Fibroblast of villous mesenchyme (primary cell): ENCODE measurements at places on chromosomes 7 and 10.

DNA sequence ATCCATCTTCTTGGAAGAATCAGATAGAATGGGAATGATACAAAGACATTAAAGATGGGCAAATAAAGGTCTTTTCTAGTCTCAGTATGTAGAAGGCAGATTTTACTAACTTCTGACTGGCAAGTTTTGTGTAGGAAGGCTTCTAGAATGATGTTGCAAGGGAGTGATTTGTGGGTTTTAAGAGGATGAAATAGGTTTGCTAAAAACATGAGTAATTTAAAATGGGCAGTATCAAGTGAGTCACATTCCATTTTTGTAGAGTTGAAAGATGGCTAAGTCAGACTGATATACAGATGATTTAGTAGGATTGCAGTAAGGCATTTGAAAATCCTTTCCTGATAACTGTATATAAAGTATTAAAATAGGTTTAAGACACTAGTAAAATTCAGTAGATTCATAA, 777.4 kb downstream of the SORCS1 start:
- no peak for DNase-seq

DNA sequence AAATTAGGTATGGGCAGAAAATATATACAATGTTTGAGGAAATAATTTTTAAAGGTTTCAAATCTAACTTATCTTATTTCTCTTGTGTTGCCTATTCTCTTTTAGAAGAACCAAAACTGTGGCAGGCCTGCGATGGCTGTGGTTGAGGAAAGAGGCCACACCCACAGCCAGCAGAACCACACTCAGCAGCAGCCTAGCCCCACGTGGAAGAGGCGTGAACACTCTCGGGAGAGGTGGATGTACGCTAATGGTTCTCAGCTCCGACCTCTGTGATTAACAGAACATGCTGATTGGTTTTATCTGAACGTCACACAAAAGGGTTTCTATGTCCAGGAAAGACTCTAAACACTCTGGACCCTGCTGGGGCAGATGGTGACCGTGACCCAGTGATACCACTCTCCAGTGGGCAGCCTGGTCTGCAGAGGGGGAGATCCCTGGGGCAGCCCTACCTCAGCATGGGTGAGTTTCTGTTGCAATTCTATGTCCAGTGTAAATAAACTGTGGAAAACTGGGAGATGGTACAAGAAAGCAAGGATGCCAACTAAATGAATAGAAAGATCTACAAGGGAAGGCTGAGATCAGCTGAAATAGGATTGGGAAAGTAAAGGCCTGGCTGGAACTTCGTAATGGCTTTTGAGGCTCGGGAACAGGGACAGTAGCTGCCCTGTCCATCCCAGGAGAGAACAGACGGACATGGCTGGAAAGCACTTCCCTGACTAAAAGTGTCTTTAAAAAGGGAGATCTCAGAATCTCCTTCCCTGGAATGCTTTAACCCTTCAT, 26.6 kb downstream of the DIP2C start:
- no peak for DNase-seq

GRCh38 chr7:158860394-158860793, 4.0 kb downstream of the DYNC2I1 start:
- DNase-seq: no peak

- DNase-seq: no peak
These were observed 594.6 kb downstream of the NXPH1 start for GRCh38 chr7:9028012-9028411.

DNA sequence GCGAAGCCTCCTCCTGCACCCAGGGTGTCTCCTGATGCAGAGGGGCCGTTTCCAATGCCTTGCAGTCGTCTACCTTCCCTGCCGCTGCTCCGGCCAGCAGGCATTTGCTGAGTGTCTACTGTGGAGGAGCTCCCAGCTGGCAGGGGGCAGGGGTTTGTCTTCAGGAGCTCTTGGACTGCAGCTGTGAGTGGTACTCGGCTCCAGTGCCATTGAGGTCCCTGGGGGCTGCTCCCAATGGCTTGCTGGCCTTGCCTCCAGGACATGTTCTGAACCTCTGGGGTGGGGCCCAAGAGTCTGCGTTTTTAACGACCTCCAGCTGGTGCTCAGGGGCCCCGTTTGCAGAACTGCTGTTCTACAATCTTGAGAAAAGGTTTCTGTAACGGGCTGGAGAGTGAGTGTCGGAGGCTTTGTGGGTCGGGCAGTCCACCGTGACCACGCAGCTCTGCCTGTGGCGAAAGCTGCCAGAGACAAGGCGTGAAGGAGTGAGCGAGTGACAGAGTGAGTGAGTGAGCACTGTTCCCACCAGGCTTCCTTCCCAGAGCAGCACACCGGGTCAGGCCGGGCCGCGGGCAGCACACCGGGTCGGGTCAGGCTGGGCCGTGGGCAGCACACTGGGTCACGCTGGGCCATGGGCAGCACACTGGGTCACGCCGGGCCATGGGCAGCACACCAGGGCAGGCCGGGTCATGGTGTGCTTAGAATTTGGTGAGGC, 520.2 kb downstream of the PTPRN2 start:
- no peak for DNase-seq

GRCh38 chr7:102096012-102096332, 190.7 kb upstream of the SH2B2 start:
- DNase-seq: no peak

- no peak for DNase-seq
These were observed 119.1 kb upstream of the PFKP start for GRCh38 chr10:2948127-2948854.

DNA sequence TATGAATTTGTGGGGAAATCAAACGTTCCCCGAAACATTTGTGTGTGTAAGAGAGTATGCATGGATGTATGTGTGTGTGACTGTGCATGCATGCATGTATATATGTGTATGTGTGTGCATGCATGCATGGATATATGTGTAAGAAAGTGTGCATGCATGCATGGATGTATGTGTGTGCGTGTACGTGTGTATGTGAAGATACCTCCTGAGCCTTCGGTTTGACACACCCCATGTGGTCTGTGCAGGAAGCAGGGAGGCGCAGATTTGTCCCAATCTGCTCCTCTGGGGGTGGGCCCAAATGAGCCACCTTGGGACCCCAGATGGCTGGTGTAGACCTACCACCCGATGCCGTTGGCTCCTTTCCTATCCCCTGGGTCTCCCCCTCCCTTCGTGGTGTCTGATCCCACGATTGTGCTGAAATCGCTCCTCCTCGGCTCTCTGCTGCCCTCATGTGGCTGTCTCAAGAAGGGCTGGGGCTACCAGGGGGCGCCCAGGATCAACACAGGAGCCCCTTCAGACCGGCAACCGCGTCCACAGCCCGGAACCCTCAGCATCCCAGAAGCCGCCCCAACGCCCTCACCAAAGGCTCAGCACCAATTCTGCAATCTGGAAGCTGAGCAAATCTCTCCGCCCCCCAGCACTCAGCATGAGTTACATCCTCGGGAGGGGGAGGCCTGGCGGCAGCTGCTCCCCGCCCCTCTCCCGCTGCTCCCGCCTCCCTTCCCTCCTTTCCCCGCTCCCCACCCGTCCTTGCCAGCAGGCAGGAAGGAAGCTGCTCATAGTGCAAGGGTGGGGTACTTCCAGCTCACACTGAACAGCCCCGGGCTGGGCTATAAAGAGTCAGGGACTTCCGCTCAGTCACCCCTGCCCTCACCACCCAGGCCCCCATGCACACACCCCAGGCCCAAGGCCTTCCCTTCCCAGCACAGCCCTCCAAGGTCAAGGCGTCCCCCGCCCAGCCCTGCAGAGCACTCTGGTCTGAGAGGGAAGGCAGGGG, 2.3 kb upstream of the NOS3 start:
- DNase-seq: peak; percentile 48

- DNase-seq: no peak
These were observed 18.3 kb upstream of the CDK6 start for GRCh38 chr7:92854501-92855238.

DNA sequence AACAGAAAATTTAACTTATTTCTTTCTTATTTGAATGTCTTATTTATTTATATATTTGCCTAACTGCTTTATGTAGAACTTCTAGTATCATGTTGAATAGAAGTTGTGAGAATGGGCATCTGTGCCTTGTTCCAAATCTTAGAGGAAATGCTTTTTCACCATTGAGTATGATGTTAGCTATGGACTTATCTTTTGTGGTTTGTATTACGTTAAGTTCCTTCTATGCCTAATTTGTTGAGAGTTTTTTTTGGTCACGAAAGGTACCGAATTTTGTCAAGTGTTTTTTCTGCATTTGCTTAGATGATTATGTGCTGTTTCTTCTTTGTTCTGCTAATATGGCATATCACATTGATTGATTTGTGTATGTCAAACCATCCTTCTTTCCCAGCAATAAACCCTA, 161.0 kb upstream of the TRIM24 start:
- DNase-seq: peak; percentile 51

GRCh38 chr10:128833671-128834070, 633.4 kb upstream of the MGMT start:
- DNase-seq: no peak

GRCh38 chr10:13439313-13440184, 89.3 kb downstream of the BEND7 start:
- no peak for DNase-seq

DNA sequence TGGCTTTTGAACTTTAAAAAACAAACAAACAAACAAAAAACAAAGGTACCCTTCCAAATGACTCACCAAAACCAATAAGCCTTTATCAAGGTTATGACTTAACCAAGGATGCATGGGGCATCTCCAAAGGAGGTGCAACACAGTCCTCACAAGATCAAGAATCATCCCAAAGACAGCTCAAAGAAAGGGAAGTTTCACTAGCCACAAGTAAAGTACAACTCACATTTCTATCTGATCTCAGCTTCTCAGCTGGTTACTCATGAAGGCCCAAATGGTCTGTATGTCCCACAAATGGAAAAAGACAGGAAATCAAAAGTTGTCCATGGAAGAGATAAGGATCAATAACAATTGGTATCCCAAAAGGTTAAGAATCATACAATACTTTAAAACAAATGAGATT, 6.0 kb upstream of the MKLN1 start:
- no peak for DNase-seq

GRCh38 chr10:42955493-42955889, 121.4 kb upstream of the RET start:
- DNase-seq: no peak

DNA sequence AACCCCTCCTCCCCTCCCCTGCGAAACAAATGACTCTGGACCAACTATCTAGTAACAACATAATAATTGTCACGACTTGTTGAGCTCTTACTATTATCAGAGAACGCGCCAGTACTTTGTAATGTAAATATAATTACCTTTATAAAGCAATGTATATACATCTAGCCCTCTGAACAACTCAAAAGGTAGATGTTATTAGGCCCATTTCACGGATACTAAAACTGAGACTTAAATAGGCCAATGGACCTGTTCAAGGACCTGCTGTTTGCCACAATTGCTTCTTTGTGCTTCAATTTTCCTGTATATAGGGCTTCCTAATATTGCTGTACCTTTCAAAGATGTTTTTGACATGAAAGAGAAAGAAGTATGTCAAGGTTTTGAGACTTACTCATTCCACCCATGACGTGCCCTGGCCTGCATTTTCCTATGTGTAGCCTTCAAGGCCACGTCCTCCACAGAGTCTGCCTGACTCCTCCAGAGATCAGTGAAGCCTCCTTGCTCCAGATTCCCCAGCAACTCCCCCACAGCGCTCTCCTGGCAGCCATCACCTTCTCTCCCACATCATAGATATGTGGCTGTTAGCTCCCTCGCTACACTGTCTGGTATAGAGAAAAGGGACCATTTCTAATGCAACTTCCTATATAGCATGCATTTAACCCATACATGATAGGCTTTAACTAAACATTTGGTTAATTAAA, 156.6 kb downstream of the SKIDA1 start:
- DNase-seq: peak; percentile 49

DNA sequence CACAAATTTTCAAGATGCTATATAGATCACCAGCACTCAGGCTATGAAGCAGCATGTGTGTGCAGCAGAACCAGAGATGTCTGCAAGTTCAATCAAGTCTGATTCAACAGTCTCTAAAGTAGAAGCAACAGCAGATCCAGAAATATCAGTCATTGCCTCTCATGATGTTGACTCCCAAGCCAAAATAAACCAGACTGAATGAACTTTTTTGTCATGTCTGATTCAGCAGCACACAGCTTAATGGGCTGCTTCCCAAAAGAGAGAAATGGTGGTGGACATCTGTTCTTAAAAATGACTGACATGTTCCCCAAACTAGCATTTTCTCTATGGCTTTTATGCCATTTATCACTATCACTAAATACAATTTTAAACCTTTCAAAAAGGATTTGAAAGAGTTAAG, 53.8 kb downstream of the TMEM26 start:
- no peak for DNase-seq

DNA sequence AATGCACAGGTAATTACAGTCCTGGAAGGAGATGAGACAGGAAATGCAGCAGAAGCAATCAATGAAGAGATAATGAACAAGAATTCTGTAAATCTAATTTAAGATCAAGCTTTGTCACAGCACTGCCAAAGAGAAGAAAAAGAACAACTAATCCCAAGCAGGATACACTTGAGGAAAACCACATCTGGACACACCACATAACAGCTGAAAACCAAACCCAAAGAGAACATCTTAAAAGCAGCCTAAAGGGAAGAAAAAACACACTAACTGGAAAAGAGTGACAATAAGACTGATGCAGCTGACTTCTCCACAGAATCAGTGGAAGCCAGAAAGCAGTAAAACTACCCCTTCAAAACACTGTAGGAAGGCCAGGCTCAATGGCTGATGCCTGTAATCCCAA, 10.2 kb downstream of the CYTH3 start:
- DNase-seq: no peak

DNA sequence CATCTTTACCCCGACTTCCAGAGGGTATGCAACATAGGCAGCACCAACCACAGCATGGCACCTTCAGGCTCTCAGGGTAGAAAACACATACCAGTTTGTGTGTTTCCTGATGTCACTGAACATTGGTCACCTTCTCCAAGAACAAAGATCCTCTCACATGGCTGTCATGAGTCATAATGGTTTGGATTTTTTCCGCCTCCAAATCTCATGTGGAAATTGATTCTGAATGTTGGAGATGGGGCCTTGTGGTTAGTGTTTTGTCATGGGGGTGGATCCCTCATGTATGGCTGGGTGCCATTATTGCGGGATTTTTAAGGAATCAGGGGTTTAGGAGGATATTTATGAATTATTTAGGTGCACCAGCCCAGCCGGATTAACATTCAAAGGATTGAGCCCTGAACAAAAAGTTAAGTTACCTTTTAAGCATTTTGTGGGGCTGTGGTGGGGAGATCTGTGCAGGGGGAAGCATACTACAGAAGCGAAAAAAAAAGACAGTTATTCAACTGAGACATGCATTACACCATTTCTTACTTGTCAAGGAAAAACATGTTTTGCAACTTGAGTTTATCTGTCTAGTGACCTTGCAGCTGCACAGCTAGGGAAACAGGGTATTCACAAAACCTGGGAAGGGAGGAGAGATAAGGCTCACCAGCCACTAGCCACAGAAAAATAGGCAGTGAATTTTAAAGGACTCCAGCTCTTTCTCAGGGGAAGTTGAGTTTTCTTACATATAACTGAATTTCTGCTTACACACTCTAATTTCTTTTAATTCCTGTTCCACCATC, 774.1 kb upstream of the AUTS2 start:
- no peak for DNase-seq
